ENCODE measurements at places on chromosomes 2 and 18. TPM values are rescaled to one million over a fixed set of nuclear protein-coding genes. Genes with fewer than 3 reads are reported as not detected.

The CRYGD gene
- polyA plus RNA-seq: not detected

The SLC25A12 gene
- 24.3 TPM for polyA plus RNA-seq

The ALK gene
- 0.29 TPM for polyA plus RNA-seq

GRCh38 chr2:56263876-56264275 is 80.1 kb downstream of the CCDC85A start:
- DNase-seq: no peak

GRCh38 chr2:210188755-210189154 is 17.5 kb upstream of the KANSL1L start:
- no peak for DNase-seq

DNA sequence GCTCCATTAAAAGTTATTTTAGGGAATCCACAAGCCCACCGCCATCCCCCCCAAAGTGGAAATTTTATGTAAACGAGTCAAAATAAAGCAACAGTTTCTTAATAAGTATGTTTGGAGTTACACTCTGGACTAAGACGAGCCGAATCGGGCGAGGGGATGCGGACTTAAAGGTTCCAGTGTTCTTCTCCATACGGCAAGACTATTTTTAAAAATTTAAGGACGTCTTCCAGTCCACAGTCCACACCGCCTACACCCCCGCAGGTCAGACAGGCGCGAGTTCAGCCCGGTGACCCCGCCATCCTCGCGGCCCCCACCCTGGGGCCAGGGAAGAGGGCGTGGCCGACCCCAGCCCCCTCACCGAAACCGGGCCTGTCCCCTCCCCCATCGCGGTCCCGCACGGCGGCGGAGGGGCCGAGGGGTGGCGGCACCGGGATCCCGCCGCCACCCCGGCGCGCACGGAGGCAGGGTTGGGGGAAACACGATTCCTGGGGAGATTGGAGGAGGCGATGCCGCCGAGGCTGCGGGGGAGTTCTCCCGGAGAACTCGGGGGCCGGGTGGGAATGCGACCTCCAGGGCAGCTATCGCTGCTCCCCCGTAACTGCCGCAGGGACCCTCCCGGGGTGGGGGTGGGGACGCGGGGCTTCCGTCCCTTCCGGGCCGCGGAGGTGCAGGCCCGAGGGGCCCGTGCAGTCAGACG is 24.5 kb upstream of the SMAD7 start:
- no peak for DNase-seq

- DNase-seq: no peak
These were observed 235.2 kb downstream of the TDRD15 start for GRCh38 chr2:21358976-21359375.

All from right renal cortex interstitium (tissue), 3 donors.